ENCODE measurements at places on chromosomes 5 and 9.

GRCh38 chr9:26132746-26133312 lies 454.6 kb upstream of the TUSC1 start:
- DNase-seq, result no peak

DNA sequence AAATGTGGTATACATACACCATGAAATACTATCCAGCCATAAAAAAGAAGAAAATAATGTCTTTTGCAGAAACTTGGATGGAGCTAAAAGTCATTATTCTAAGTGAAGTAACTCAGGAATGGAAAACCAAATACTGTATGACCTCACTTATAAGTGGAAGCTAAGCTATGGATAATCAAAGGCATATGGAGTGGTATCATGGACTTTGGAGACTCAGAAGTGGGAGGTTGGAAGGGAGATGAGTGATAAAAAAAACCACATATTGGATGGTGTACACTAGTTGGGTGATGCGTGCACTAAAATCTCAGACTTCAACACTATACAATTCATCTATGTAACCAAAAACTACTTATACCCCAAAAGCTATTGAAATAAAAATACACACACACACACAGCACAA lies 24.5 kb downstream of the ADAMTS12 start:
- no peak for DNase-seq

GRCh38 chr5:8940934-8941333 lies 604.9 kb downstream of the SEMA5A start:
- no peak for DNase-seq

- no peak for DNase-seq
These were observed 350.0 kb upstream of the ISL1 start for GRCh38 chr5:51033215-51033614.

Data from ovary (tissue), 10 donors.